Activated T-cell treated with anti-CD3 and anti-CD28 coated beads for 4 hours (primary cell): ENCODE measurements at places on chromosomes 5 and 9.

DNA sequence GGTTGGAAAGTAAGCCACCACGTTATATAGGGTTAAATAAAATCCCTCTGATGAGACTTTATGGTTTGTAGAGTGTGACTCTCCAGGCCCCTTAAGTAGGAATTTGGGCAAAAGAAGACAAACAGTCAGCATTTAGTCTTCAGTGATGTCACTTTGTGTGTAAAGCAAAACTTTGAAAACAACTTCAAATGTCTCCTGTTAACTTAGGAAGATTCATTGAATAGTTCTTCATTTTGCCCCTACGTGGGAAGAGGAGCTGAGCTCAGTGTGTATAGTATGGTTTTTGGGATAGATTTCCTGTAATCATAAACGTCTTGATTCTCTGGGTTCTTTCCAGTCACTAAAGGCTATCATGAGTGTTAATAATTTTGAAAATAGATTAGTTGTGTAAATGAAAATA, 101.3 kb downstream of the GADD45G start:
- no peak for DNase-seq

- DNase-seq: no peak
Measured at GRCh38 chr5:149133795-149134777, 7.2 kb upstream of the ABLIM3 start.

DNA sequence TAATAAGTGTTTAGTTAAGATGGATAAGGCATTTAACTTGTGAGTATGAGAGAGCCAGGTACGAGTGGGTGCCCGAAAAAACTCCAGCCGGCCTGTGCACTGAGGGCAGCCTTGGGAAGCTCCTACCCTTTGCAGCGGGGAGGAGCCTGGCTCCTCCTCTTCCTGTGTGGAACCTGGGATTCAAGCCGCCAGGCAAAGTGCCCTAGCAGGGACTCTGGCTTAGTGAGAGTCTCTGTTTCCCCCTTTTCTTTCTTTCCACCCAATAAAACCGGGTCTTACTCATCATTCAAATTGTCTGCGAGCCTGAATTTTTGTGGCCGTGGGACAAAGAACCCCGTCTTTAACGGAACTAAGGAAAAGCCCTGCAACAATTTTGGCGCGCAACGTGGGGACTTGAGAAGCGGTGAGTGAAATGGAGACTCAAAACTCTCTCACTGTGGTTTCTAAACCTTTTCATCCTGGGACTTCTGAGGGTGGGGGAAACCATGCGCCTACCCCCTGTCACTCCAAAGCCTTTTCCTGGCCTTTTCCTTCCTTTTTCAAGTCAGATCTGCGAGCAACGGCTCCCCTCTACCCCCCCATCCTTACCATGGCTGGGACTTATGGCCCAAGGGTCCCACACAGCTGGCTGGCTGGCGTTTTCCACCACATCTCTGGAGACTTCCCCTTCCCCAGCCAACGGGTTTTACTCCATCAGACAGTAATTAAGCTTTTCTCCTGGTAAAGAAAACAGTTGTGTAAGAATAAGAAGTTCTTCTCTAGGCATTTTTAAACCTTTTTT, 535.7 kb upstream of the ACO1 start:
- DNase-seq: no peak

GRCh38 chr5:6427694-6428093, 21.0 kb upstream of the UBE2QL1 start:
- DNase-seq: no peak

DNA sequence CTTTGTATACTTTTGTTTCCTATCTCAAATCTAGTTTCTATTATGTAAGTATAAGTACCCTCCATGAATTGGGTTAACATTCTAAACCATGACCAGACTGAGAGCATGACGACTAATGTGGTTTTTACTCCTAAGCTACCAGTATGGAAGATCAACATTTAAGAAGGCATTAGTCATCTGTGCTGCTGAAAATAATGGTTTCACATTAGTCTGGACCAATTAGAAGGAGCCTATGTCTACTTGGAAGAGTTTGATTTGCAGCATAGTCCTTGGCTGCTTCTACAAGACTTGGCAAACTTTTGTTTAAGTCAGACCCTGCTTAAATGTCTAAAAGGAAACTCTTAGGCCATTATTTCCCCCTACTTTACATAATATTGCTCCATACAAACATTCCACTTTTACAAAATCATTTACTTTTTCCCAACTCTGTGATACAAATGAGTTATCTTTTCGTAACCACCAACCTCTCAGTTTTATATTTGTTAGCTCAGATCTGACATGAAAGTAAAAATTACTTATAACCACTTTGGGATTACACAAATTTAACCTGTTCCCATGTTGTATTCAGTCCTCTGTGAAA, 186.7 kb downstream of the COMMD10 start:
- DNase-seq: no peak

GRCh38 chr5:67679184-67679841, 482.7 kb upstream of the CD180 start:
- no peak for DNase-seq

GRCh38 chr9:77647267-77648233, 572 bp downstream of the GNA14 start:
- DNase-seq: no peak

GRCh38 chr5:180390441-180391190, 37.5 kb upstream of the GFPT2 start:
- DNase-seq: no peak

- DNase-seq: no peak
Measured at GRCh38 chr9:130372057-130372456, 72.7 kb upstream of the ASS1 start.

GRCh38 chr5:176883700-176884570, 15.2 kb downstream of the HK3 start:
- no peak for DNase-seq

GRCh38 chr5:119166026-119166425, 95.1 kb downstream of the DMXL1 start:
- no peak for DNase-seq

DNA sequence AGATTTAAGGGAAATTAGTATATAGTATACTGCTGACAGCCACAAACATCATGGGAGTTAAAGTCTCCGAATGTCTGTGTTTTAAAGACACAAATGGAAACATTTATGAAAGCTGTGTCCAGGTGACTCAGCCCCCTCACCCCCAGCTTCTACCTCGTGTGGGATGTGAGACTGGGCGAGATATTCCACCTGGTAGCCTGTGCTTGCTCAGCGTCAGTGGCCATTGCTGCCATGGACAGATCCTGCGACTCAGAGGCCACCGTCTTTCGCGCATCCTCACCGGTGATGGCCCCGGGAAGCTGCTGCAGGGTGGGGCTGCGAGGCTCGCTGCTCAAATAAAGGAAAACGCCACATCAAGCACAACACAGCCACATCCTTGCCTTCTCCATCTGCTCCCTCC, 31.2 kb upstream of the EXOC3 start:
- no peak for DNase-seq

DNA sequence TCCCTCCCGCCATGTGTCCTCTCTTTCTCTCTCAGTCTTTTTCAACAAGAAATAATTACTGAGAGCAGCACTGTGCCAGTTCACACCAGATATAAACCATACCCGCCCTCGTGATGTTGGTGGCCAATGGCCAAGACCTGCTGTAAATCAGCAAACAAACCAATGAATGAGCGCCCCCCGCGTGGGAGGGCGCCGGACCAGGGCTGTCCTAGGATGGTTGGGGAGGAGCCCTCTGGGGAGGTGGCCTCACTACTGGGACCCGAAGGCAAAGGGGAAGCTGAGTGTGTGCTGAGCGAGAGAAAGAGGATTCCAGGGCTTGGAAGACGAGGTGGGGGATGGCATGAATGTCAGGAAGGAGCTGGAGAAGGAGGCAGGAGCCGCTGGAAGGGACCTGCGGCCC, 51.2 kb upstream of the BARHL1 start:
- DNase-seq: no peak

GRCh38 chr5:148333262-148333849, 2.0 kb upstream of the SPINK9 start:
- DNase-seq: no peak

DNA sequence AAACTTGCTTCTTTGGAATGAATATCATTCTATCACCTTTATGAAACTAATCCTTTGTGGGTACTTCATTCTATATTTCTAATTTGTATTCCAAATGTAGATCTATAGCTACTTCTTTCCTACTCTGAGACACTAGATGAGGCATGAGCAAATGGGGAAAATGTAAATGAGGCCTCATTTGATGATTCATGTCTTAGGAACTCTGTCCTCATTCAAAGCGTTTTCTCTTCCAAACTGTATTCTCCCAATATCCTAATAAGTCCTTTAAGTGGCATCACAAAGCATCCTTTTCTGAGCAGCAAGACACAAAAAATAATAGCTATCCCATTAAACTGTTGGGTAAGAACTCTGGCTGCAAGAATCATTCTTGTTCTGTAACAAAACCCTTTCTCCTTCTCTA, 56.1 kb downstream of the TTLL11 start:
- no peak for DNase-seq

GRCh38 chr5:84215521-84215920, 169.2 kb downstream of the EDIL3 start:
- no peak for DNase-seq

GRCh38 chr5:19795218-19795617, 192.8 kb downstream of the CDH18 start:
- no peak for DNase-seq

GRCh38 chr9:37210737-37211523, 90.6 kb downstream of the ZCCHC7 start:
- DNase-seq: no peak

- DNase-seq: no peak
Measured at GRCh38 chr9:117334101-117334500, 80.8 kb downstream of the ASTN2 start.

DNA sequence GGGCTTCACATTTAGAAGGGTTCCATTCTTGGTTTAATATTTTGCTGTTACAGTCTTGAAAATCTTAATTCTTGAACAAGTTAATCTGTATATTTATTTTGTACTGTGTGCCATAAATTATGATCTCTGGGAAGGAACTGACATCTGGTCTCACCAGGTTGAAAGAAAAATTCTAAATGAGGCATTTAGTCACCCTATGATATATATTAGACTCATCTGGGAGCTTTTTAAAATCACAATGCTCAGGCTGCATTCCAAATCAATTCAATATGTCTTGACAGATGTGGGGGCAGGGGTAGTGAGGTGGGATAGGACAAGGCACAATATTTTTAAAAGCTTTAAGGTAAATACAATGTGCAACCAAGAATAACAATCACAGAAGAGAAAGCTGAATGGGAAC, 569.2 kb downstream of the PRR16 start:
- DNase-seq: no peak

GRCh38 chr9:113588242-113588810, 124.8 kb downstream of the RGS3 start:
- no peak for DNase-seq

GRCh38 chr5:2534251-2534650, 217.2 kb downstream of the IRX2 start:
- no peak for DNase-seq

GRCh38 chr5:111194925-111195324, 29.3 kb upstream of the CAMK4 start:
- no peak for DNase-seq

DNA sequence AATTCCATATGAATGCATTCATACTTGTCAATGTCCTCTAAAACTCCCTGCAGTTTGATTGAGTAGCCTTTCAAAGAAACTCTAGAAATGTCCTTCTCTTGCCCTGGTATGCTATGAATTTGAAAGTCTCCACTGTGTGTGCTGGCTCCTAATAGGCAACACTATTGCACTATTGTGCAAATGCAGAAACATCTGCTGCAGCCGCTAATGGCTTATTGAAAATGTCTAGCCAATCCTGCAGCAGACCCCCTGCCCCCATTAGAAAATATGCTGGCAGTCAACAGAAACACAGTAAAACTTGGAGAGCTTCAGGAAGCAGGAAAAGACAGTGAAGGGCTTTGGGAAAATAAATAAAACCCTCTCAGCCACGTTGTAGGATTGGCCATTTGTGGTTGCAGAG, 87.3 kb upstream of the GRAMD2B start:
- DNase-seq: no peak

- DNase-seq: no peak
Measured at GRCh38 chr9:134551644-134552348, 89.8 kb upstream of the COL5A1 start.

DNA sequence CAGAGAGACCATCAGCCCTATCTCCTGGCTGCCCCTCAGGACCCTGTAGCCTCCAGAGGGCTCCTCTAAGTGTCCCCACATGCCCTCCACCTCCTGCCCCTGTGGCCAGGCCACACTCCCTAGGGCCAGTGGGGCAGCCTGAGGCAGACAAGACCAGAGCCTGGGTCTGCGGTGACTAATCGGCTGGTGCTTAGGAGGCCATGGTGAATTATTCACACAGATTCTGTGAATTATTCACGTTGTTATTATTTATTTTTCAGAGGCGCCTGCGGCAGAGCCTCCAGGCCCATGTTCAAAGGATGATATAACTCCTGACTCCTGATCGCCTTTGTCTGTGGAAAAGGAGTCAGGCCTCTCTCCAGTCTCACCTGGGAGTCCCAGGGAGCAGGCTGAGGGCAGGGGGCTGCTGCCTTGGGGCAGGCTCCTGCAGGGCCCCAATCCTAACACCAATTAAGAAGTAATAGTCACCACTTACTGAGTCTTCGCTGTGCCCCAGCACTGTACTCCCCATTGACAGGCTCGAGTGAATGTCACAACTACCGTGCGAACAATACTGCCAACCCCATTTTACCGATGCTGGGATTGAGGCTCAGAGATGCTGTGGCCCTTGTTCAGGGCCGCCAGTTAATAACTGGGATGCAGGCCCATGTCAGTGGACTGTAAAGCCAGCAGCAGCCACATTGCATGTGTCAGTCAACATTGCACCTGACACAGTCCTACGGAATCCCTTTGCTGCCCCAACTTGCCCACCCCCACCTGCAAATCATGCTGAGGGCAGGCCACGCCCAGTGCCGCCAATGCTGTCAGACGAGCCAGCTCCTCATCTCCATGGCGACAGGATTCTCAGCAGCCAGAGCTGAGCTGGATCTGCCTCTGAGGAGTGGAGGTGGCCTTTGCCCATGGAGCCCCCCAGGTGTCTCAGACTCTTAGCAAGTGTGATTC, 94.9 kb downstream of the PCDH1 start:
- no peak for DNase-seq

DNA sequence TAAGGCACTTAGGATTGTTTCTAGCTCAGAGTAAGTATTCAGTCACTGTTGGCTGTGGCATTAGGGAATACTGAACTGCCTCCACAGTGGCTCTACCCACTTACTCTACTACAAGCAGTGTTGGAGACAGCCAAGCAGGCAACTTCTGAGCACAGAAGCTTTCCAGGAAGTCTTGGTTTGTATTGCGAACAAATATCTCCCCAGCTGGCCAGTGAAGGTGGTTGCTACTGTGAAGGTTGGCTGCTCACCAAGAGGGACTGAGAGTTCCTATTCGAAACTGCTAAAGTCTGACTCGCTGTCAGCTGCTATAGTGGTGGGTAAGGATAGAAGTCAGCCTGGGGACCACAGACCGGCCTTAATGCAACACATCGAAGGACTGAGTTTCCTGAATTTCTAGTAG, 319.1 kb downstream of the KIF4B start:
- no peak for DNase-seq

DNA sequence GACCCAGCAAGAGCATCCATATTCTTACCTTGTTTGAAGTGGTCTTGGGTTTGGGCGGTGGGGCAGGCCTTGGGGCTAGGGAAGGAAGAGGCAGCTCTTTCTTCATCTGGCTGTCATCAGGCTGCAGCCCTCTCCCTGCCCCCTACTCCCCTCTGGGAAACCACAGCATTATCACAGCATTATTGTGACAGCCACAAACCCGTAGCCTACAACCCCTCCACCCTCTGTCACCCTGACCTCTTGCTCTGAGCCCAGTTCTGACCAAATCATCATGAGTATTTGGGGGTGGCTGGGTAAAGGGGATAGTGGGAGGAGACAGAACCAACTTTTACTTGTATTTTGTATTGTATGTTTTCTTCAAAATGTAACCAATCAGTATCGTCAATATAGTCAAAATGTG, 94.3 kb upstream of the ARRDC3 start:
- DNase-seq: no peak

GRCh38 chr9:74865177-74865576, 22.5 kb downstream of the TRPM6 start:
- no peak for DNase-seq
